A549 treated with Hydrocortisone at 1 μM for 4 hours (cell line): ENCODE measurements at places on chromosomes 2 and 18. TPM values are rescaled to one million over a fixed set of nuclear protein-coding genes. Genes with fewer than 3 reads are reported as not detected.

The OSBPL6 gene
- total RNA-seq: 5.2 to 7.6 TPM (median 6.2 TPM) in 5 replicates

The ANKRD29 gene
- total RNA-seq: 12.4 to 18.9 TPM (median 18.0 TPM) in 5 replicates

The PTPN18 gene
- total RNA-seq: 27.1 to 30.5 TPM (median 29.6 TPM) in 5 replicates

The ZNF516 gene
- total RNA-seq: 3.9 to 4.9 TPM (median 4.1 TPM) in 5 replicates

The CFAP65 gene
- total RNA-seq: 0.07 to 0.29 TPM (median 0.20 TPM) in 5 replicates
